ENCODE measurements at places on chromosomes 16 and 17.

- no peak for DNase-seq
Observed at GRCh38 chr17:40951011-40951622, 13.7 kb upstream of the KRT23 start.

- no peak for DNase-seq
Observed at GRCh38 chr16:89782489-89782888, 34.0 kb downstream of the FANCA start.

DNA sequence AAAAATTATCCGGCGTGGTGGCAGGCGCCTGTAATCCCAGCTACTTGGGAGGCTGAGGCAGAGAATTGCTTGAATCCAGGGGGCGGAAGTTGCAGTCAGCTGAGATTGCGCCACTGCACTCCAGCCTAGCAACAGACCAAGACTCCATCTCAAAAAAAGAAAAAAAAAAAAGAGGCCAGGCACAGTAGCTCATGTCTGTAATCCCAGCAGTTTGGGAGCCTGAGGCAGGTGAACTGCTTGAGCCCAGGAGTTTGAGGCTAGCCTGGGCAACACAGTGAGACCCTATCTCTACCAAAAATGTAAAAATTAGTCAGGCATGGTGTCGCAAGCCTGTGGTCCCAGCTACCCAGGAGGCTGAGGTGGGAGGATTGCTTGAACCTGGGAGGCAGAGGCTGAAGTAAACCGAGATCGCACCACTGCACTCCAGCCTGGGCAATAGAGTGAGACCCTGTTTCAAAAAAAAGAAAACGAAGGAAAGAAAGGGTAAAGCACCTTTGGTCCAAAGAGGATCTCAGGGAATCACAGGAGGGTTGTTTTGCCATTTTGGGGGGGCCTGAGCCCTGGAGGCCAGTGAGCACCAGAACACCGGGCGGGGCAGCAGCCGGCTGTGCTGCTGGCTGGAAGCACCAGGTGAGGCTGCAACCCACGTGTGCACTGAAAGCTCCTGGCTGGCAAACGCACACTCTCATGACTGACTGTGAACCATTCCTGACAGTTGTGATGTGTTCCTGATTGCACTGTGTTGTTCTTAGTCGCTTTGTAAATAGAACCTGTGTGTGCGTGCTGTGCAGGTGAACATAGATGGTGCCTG is 18.4 kb downstream of the HS3ST6 start:
- no peak for DNase-seq

GRCh38 chr16:68190736-68191510 is 45.0 kb downstream of the ESRP2 start:
- no peak for DNase-seq

DNA sequence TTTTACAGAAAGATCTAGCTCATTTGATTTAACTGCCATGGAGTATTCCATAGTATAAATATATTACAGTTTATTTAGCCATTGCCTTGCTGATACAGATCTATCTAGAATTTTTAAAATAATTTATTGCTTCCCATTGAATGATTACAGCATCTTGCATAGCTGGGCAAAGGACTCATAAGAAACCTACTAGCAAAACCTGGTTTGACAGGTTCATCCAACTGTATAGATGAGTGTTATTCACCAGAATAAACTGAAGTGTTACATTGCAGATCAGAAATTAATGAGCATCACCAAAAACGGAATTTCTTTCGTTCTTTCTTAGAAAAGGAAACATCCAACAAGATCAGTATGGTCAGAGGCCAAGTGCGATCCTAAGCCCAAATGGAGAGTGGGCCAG is 202.2 kb upstream of the CACNG5 start:
- no peak for DNase-seq

- no peak for DNase-seq
Observed at GRCh38 chr17:2435181-2435741, 34.4 kb upstream of the MNT start.

GRCh38 chr17:70582777-70583176 is 413.4 kb downstream of the KCNJ2 start:
- DNase-seq, result no peak

GRCh38 chr17:37608351-37609169 is 658 bp downstream of the SYNRG start:
- DNase-seq, result no peak

DNA sequence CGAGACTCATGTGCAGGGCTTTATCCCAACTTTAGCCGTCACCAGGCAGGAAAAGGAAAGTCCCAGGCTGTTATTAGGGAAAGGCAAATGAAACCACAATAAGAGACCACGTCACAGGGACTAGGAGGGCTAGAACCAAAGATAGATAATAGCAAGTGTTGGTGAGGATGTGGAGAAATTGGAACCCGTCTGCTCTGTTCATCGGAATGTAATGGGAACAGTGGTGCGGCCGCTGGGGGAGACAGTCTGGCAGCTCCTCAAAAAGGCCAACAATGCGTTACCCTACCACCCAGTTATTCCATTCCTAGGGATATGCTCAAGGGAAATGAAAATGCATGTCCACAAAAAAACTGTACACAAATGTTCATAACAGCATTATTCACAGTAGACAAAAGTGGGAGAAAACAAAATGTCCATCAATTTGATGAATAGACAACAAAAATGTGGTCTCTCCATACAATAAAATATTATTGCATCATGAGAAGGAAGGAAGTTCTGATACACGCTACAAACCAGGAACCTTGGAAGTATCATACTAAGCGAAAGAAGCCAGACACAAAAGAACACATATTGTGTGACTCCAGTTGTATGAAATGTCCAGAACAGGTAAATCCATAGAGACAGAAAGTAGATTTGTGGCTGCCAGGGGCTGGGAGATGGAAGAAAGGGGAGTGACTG is 19.5 kb upstream of the USP10 start:
- DNase-seq, result no peak

GRCh38 chr17:61729690-61730268 is 133.5 kb downstream of the BRIP1 start:
- no peak for DNase-seq

DNA sequence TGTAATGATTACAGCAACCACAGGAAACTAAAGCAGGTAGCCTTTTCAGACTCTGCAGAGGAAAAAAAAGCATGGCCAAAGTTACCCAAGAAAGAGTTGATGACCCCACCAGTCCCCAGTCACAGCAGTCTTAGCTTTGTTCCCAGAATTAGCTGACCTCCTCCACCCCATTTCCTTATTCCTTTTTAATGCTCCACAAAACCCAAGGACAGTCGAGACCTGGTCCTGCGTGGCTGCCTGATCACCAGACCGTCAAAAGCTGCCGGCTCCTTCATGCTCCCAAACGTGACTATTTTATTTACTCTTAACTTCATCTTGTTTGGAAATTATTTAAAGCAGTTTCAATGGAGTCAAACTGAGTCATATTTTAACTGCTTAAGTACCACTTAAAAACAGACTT is 28.7 kb upstream of the MED9 start:
- DNase-seq, result no peak

GRCh38 chr17:39225308-39225958 is at the start of gene STAC2:
STAC2 (minus strand) TSS chr17:39225945; CDS start chr17:39225502, 443 bp downstream.
- no peak for DNase-seq

GRCh38 chr16:68389006-68389405 is 59.3 kb downstream of the SMPD3 start:
- no peak for DNase-seq

DNA sequence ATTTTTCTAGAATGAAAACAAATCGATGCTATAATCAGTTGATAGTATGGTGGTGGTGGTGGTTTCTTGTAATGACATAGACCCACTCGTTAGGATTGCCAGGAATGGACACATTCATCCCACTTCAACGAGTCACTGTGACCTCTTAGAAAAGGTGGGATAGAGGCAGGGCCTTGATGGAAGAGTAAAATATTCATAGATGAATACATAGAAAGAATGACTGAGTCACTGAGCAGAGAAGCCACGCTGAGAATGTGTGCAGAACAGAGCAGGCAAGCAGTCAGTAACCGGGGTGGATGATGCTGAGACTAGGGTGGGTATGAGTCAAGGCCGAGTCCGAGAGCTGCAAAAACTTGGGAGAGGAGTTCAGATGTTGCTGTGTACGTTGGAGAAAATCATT is 129.9 kb downstream of the PITPNC1 start:
- DNase-seq, result no peak

DNA sequence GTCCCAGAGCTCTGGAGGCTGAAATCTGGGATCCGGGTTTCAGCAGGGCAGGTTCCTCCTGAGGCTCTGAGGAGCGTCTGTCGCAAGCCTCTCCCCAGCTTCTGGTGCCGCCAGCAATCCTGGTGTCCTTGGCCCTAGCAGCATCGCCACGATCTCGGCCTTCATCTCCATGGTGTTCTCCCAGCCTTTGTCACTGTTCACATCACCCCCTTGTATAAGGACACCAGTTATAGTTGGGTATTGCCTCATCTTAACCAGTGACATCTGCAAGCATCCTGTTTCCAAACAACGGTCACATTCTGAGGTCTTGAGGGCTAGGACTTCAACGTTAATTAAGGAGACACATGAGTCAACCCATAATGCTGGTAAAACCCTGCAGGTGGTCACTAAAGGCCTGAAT is 2.8 kb upstream of the PPP1R27 start:
- no peak for DNase-seq

- no peak for DNase-seq
Observed at GRCh38 chr17:57484081-57484666, 227.9 kb downstream of the MSI2 start.

DNA sequence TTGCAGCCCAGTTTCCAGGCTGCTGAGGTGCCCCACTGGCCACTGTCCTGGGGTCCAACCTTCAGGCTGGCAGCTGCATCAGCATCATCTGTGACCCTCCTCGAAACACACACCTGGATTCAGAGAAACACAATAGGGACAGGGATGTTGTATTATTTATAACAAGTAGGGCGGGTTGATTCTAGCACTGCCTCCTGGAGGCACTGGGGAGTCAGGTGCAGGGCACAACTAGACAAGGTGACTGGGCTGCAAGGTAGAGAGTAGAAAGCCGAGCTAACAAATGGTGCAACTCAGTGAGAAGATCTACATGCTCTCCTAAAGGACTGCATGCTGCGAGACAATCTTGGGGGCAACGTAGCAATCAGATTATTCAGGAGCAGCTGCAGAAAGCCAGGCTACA is 317.3 kb downstream of the SLC39A11 start:
- DNase-seq, result no peak

DNA sequence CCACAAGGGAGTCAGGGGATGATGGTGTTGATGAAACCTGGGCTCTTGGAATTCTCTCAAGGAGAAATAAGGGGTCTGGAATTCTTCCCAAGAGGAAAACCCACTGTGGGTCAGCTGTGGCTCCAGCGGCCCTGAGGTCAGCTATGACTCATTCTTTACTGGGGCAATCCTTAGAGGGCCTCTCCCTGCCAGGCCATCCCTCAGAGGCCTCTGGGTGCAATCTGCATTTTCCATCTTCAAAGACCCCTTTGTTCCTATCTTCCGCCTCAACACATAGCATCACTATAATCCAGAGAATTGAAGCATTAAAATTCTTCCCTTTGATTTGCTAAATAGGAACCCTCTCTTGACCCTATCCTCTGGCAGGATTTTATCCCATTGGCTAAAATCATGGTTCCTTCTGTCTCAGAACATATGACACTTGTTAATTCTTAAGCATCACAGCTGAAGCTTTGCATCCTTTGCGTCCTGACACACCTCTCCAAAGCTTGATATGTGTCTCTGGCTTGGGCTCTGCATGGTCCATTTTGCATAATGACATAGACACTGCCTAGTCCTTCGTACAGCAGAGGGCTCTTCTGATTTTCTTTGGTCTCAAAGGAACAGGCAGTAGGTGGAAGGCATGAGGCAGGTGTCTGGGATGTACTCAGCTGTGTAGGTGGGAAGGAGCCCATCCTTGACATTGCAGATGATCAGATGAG is 4.4 kb upstream of the KRT37 start:
- DNase-seq, result no peak

GRCh38 chr16:81816351-81816750 is 37.3 kb downstream of the PLCG2 start:
- no peak for DNase-seq

- DNase-seq, result no peak
Observed at GRCh38 chr16:85461814-85462713, 151.1 kb upstream of the GSE1 start.

DNA sequence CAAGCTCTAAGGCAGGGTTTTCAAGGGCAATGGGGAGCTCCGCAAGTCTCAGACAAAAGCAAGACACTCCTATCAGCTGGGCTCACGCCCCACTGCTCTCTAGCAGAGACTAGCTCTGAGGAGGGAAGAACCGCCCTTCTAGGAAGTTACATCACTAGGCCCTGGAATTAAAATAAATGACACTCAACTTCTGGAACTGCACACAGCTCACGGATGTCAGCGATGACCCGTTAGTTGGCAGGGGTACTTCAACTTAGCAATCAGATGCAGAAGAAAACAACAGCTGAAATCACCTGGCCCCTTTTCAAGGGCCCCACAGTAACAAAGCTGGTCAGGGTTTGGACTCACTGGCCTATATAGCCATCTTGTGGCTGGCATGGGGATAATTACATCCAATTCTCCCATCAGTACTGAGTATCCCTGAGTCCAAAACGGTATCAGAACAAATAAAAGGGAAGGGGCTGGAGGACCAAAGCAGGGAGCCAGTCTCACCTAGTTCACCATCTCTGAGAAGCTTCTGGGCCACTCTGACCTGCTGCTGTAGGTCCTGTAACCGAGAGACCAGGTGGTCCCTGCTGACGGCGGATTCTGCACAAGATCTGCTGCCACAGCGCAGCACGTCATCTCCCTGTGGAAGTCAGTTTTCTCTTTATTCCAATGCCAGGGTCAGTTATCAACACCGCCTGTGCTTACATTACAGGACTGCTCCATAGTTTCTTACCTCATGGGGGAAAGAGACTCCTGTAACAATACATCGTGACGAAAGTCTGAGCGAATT is 22.2 kb downstream of the SERPINF1 start:
- DNase-seq, result no peak

GRCh38 chr17:12974005-12974531 is 43.8 kb downstream of the ELAC2 start:
- no peak for DNase-seq

DNA sequence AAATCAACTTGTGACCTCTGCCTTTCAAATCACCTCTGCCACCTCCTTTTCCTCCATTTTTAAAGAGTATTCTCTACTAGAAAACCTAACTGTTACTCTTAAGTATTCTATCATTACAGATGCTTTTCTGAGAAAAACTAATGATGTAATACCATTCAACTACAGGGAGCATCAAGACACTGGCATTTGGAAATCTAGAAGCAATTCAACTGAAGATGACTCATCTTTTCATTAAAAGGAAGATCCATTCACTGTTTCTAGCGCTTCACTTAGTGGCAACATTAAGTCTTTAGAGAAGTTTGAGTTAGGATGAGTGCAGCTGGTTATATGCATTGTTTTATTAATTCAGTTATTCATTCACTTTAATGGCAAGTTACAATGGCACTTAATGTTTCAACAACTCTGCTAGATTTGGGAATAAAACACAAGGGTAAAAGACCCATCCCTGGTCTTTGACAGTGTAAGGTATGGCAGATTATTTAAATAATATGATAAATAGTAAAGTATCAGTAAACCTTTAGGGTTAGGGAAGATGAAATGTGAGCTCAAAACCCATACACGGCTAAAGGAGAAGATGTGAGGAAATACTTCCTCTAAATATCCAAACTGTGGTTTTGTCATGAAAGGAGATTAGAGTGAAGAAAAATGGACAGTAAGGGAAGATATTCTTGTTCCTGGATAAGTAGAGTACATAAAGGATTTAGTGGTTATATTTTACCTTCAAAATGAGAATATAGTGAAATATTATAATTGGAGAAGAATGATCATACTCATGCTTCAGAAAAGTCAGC is 61.7 kb downstream of the KCNJ2 start:
- DNase-seq, result no peak

Measured in stimulated activated CD4-positive, alpha-beta T cell treated with anti-CD3 and anti-CD28 coated beads, Interleukin-1b, Interleukin-23, amount 100 ng/mL, for 1 hour (primary cell).